Type B pancreatic cell (in vitro differentiated cells): ENCODE measurements at places on chromosomes 12 and 14. TPM values are rescaled to one million over a fixed set of nuclear protein-coding genes. Genes with fewer than 3 reads are reported as not detected.

GRCh38 chr12:6778217-6778573, 5.9 kb downstream of the LAG3 start:
- DNase-seq: no peak

- DNase-seq: peak; percentile 79
Observed at GRCh38 chr12:110403976-110404682, 621 bp upstream of the ANAPC7 start.

- DNase-seq: no peak
Observed at GRCh38 chr12:16939871-16940306, 333.9 kb upstream of the LMO3 start.

- DNase-seq: no peak
Observed at GRCh38 chr14:71905031-71905430, 27.2 kb upstream of the RGS6 start.

DNA sequence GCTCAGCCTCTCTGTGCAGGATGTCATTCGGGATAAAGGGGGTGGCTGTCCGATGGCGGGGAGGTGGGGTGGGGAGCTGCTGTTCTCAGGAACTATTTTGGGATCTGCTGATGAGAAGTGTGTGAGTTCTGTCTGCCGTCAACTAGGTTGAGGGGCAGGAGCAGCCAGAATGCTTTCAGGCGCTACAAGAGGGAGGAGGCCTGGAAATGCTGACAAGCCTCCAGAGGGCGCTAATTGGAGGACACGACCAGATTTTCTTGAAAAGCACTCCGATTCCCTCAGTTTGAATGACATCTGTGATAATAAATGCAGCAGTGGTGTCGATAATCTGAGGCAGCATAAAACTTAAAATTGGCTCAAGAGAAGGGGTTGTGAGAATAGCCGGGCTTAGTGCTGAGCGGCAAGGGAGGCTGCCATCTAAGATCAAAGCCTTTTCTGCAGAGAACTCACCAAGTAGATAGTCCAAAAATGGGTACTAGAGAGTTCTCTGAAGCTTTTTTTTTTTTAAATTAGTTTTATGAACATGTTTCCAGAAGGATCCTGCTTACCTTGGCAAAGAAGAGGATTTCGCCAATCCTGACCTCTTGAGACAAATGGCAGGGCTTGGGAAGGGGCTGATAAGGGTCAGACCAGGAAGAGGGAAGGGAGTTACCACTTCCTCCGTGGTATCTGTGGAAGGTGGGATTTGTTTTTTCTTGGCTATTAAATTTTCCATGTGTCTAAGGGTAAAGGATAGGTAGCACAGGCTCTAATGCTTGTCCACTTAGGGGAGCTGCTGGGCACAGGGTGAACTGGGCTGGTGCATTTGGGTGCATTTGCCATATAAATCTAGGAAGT, 94.4 kb downstream of the CRACR2A start:
- DNase-seq: no peak

- no peak for DNase-seq
Observed at GRCh38 chr12:47276621-47277309, 197.0 kb upstream of the AMIGO2 start.

- DNase-seq: no peak
Observed at GRCh38 chr14:104477117-104477623, 102.4 kb upstream of the C14orf180 start.

- DNase-seq: no peak
Observed at GRCh38 chr14:104555430-104556255, 23.9 kb upstream of the C14orf180 start.

DNA sequence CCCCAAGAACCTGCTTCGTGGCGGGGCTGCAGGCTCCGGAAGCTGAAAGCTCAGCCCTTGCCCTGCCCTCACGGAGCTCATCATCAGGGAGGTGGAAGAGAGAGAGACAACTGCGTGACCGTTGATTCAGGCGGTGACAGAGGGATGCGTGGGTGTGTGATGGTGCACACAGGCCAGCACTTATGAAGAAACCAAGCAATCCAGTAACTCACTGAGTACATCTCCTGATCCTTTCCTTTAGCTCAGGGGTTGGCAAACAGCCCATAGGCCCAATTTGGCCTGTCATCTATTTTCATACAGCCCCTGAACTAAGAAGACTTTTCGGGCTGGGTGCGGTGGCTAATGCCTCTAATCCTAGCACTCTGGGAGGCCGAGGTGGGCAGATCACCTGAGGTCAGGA, 49.9 kb downstream of the TESC start:
- no peak for DNase-seq

ARHGAP9 gene
- total RNA-seq: 0.52 and 1.8 TPM in 2 replicates
